ENCODE measurements at places on chromosomes 3 and 15.

- DNase-seq: no peak
Measured at GRCh38 chr3:143875546-143875945, 27.3 kb upstream of the SLC9A9 start.

DNA sequence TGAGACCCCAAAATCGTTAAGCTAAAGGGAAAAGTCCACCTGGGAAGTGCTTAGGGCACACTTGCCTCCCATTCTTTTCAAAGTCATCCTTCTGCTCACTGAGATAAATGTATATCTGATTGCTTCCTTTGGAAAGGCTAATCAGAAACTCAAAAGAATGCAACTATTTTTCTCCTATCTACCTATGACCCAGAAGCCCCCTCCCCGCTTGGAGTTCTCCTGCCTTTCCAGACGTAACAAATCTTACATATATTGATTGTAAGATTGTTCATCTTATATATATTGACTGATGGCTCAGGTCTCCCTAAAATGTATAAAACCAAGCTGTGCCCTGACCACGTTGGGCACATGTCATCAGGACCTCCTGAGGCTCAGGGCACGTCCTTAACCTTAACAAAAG is 56.8 kb upstream of the ACAN start:
- DNase-seq: no peak

DNA sequence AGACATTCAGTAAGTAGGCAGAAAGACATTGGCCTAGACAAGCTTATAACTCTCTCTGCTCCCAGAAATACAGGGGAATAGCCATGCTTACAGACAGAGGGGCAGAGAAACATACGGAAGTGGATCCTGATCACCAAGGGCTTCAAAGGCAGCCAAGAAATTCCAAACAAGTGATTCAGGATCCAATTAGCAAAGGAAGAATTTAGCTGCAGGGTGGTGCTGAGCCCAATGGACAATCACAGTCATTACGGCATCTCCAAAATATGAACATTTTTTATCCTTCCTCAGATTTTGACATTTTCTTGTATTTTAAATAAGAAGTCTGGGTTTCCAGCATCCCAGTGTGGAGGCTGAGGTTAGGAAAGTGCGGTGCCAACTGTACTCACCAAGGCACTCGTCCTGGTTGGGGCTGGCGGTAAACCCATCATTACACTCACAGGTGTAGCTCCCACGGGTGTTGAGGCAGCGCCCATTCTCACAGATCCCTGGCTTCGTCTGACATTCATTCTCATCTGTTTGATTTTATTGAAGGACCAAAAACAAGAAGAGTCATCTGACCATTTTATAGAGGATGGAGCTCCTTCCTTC is 96.8 kb downstream of the DUT start:
- DNase-seq: peak; percentile 93

DNA sequence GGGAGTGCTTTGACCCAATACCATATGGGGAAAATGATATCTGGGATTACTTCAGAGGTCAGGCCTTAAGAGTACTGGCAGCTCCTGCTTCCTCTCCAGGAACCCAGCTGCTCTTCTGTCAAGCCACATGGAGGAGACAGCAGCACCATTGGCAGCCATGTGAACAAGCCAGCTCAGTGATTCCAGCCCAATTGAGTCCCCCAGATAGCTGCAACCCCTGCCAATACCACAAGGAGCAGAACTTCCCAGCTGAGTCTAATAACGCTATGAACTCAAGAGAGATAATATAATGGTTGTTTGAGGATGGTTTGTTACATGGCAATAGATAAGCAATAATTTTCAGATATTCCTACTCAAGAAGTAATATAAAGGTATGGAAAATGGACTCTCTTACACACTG is 126.8 kb upstream of the CPNE4 start:
- DNase-seq: no peak

DNA sequence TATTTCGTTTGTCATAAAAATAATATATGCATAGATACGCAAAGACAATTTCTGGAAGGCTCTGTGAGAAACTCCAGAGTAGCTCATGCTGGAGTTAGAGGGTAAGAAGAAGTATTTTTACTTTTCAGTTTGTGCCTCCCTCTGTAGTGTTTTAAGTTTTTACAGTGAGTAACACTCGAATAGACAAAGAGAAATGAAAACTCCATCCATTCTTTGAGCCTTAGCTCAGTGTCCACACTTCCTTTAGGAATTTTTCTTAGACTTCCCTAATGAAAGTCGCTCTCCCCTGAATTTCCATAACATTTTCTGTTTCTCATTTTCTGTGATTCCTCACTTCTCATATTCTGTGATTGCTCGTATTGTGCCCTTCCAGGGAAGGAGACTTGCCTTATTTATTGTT is 2.1 kb downstream of the BLOC1S6 start:
- DNase-seq: no peak

GRCh38 chr3:140768941-140769340 is 91.1 kb downstream of the TRIM42 start:
- no peak for DNase-seq

- no peak for DNase-seq
Measured at GRCh38 chr3:119508172-119508845, 10.0 kb downstream of the TIMMDC1 start.

GRCh38 chr15:74555192-74555591 is 14.2 kb downstream of the ARID3B start:
- DNase-seq: no peak

DNA sequence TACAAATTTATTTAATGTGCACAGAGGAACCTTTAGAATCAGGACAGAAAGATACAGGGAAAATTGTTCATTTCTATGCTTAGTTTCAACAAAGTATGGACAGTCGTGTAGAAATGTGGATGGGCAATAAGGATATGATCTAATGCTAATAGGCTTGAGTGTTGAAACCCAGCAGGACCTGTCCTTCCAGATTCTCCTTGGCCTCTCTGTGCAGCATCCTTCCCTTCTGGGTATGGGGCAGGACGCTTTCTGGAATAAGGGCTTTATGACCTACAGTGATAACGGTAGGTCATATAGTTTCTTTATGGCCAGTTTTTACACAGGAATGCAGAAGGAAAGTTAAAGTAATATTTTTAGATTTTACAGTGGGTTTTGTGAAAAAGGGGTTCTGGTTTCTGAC is 698.1 kb downstream of the SI start:
- no peak for DNase-seq

- no peak for DNase-seq
Measured at GRCh38 chr15:66928784-66929183, 136.6 kb upstream of the SMAD3 start.

- no peak for DNase-seq
Measured at GRCh38 chr15:67836477-67836876, 3.4 kb downstream of the RNU6-1 start.

GRCh38 chr15:96858694-96859093 is 528.2 kb downstream of the NR2F2 start:
- DNase-seq: no peak

Data from GM04504 (cell line).